ENCODE measurements at places on chromosomes 2 and 18.

DNA sequence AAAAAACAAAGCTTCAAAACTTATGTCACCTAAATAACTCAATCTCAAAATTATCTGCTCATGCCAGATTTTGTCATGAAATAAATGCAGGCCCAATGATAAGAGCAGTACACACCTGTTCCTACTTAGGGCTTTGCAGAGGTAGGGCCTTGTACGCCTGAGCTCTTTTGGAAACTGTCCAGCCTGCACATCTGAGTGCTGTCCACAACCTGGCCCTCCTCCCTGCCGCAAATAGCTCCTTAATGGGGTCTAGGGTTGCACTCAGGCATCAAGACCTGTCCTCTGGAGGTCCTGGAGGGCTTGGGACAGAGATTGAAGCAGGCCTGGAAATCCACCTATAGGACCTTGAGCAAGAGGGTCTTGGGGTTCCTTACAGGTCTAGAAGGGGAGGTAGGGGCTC is 115.4 kb upstream of the CCDC195 start:
- DNase-seq, result no peak

DNA sequence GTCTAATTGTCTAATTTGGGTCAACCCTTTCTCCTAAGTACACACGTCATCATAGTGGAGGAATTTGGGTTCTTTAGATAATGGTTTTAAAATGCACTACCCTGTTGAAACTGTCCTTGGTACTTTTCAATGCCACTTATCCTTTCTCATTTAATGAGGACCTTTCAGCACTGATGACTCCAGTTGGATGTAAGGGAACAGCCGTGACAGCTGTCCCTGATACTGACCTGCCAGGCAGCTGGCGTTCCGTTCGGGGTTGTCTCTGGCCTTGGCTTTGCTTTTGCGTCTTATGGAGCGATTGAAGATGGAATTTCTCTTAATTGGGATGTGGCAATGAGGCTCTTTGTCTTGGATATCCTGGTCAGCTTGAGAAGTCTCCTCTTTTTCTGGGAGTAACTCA is 38.7 kb downstream of the NGEF start:
- DNase-seq, result no peak

GRCh38 chr2:64605026-64605471 is 48.7 kb downstream of the SERTAD2 start:
- DNase-seq, result no peak

GRCh38 chr2:238817891-238818290 is 30.0 kb upstream of the TWIST2 start:
- no peak for DNase-seq

- DNase-seq, result peak; percentile 84
Observed at GRCh38 chr2:132671151-132671835, 1.3 kb upstream of the LYPD1 start.

- DNase-seq, result no peak
Observed at GRCh38 chr2:127401757-127402695, 14.3 kb upstream of the MAP3K2 start.

DNA sequence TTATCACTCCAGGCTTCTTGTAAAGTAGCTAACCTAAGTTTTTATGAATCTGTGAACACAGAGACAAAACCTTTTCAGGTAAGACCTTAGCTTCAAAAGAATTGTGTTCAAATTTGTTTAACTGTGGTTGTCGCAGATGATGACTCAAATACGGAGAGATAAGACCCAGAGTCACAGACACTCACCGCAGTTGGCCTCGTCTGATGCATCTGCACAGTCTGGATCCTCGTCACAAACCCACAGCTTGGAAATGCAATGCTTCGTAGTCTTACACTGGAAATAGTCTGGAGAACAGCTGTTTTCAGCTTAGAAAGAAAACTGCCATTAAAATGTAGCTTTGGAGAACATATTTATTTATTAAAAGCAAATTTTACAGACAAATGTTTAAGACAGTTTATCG is 1662.1 kb upstream of the NXPH2 start:
- DNase-seq, result no peak
